ENCODE measurements at places on chromosomes 6 and 20.

DNA sequence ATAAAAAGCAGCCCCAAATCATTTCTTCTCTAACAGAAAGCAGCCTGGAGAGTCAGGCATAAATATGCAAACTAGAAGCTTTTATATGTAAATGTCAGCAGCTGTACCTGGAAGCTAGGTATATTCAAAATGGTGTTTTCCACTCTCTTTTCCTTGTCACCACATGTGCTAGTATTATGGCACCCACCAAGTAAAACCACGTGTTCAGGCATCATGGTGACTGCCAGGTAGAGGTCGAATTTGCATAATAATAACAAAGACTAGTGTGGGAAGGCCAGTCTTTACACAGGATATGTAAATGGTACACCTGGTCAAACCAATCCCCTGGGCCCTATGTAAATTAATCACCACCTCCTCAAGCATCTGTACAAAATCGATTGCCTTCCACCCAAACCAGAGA, 124.0 kb downstream of the MMUT start:
- DNase-seq, result no peak

DNA sequence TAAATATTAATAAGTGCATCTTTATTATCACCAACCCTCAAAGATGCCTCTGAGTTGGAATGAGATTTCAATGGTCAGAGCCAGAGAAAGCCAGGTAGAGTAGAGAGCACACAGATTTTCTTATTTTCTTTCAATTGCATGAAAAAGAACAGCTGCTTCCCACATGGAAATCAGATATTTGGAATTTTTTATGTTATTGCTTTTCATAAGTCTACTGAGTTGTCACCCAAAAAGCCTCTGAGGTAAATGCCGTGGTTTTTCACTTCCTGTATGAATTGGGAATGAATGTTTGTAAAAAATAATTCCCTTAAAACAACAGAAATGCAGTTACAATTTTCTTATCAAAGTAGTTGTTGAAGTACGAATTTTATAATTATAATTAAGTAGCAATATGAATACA, 563.1 kb downstream of the RFPL4B start:
- DNase-seq, result no peak

DNA sequence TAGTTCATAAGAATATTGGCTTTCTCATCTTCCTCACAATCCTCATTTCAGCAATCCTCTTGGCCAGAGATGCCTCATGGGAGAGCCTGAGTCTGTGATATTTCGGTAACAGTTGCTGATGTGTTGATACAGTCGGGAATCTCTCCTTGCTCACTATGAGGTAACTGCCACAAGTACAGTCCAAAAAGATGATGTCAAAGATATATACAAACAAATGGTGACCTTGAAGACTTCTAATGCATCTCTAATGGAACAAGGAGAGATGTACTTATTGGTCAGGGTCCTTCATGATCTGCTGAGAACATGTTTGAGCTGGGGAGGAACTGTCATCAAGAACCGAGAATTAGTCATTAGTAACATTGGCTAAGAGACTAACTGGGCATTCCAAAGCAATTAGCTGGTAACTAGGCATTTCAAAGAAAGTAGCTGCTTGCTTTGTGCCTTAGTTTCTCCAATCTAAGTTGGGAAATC, 56.1 kb downstream of the FILIP1 start:
- DNase-seq, result no peak

DNA sequence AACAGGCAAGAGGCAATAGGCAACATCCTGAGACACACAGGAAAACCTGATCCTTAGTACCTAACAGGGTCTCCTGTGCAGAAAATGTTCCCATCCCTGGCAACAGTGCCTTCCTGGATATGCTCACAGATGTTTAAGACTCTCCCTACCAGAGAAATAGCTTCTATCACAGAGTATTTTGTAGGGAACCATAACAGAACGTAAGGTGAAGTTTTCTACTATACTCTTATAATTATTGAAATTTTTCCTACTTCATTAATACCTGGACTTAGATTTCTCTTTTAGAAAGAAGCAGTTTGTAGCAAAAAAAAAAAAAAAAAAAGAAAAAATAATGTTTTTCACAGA, 33.5 kb upstream of the LGSN start:
- no peak for DNase-seq

- no peak for DNase-seq
Observed at GRCh38 chr20:6030453-6031080, 23.3 kb downstream of the LRRN4 start.

GRCh38 chr6:139568151-139568955, 193.9 kb upstream of the CITED2 start:
- no peak for DNase-seq

DNA sequence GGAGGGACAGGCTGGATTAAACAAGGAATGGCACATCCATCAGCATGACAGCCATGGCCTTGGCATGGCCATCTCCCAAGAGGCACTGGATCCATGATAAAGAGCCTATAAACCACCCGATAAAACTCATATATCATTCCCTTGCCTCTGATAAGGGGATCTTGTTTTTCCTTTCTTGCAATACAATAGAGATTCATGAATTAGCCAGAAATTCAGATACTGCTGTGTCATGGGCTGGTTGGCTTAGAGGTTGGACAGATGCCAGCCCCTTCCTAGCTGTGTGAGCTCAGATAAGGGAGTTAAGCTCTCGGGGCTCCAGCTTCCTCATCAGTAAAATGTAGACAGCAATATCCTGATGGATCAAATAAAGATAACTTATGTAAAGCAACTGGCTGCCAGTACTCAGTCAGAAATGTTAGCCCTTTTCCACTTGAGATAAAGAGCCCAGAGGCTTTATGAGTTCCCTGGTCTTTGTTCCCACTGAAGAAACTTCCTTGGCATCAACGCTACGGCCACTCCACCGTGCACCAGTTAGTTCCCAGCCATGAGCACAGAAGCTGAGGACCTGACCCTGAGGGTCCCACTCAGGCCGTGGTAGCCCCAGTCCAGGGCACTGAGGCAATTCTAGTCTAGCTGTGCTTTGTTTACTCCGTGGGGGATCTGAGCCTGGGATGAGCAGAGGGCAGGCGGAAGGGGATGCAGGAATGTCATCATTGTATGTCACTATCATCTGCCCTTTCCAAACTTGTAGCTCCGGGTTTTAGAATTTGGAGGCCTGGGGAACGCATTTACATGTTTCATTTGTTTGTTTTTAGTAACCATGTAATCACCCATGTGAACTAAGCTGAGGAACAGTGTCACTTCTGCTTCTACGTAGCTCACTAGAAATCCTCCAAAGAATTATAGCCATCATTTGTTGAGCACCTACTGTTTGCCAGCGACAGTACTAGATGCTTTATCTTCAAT, 67.2 kb upstream of the TBC1D7 start:
- DNase-seq, result peak; percentile 26

- no peak for DNase-seq
Observed at GRCh38 chr6:18081025-18081668, 41.3 kb downstream of the NHLRC1 start.
